ENCODE measurements at places on chromosomes 16 and 17.

- DNase-seq = peak; percentile 94
Observed at GRCh38 chr17:18960803-18961511, 9.0 kb downstream of the SLC5A10 start.

DNA sequence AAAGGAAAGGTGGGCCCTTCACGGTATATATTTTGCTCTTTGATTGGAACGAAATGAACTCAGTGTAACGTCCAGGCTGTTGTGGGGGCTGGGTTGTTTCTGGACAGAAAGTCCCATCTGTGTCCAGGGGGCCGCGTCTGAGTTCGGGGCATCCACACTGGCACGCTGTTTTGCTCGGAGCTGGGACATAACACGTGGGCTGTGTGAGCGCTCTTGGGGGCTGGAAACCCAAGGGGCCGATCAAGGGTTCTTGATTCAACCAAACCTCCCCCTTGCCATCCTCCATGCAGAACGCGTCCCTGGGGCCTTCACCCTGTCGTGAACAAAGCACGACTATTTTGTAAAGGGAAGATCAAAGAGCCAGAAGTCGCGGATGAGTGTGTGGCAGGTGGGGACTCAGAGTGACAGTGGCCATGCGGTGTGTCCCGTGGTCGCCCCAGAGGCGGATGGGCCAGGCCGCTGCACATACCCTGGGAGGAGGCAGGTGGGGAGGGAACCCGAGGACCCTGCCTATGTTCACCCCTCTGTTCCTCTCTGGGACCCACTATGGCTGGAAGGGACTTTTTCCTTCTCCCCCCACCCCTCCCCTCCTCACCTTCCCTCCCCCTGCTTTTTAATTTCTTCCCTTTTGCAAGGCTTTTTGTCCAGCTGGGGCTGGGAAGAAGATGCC is 387.2 kb downstream of the SEC14L1 start:
- no peak for DNase-seq

DNA sequence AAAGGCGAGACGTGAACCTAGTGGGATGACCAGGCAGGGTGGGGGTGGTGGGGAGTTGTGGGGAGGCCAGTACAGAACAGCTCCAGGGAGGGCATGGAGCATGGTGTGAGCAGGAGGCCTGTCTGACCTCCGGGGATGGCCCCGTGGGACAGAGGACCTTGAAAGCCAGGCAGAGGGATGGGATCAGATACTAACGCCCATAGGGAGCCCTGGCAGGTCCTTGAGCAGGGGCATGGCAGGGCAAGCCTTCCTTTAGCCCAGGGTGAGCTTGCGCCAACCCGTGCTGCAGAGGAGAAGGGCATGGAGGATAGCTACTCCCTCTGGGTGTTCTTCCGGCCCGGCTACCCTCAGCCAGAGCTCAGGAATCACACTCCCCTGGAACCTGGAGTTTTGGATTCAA is 35.3 kb downstream of the TMEM235 start:
- DNase-seq = no peak

- DNase-seq = no peak
Observed at GRCh38 chr17:63740464-63741142, 996 bp downstream of the STRADA start.

DNA sequence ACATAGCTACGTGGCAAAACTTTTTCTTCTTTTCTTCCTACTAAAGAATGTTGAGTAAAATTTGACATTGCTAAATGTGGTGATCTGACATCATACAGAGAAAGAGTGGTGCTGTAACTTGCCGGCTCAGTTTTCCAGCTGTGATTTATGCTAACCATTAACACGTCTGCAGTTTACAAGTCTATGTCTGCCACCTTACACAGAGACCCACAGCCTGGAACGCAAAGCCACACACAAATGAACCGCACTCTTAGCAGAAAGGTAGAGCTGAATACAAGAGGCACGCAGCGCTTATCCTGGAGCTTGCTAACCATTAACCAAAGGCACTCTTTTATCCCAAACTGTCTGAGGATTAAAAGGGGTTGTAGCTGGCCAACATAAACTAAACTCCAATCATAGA is 31.9 kb downstream of the CACNG1 start:
- DNase-seq = no peak

GRCh38 chr16:86806838-86807351 is 228.5 kb downstream of the FOXL1 start:
- DNase-seq = peak; percentile 73

DNA sequence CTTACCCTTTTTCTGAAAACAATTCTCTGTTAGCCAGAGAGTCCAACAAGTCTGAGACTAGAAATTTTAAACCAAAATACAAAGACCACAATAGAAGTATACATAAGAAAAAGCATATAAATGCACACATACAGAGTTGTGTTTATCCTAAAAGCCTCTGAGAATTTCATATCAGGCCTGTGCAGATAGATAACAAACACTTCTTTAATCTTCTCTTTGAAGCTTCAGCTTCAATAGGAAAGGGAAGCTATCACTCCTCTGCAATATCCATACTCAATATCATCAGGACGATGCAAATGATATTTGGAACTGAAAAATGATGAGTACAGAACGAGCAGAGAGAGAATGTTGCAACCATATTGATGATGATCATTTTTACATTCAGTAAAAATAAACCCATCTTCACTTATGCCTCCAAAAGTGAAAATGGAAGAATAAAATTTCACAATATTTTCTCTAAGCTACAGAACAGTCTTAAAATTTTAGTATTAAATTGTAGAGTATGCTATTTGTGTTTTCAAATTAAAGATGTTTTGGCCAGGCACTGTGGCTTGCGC is 61.6 kb downstream of the SKAP1 start:
- no peak for DNase-seq

- DNase-seq = no peak
Observed at GRCh38 chr16:53080345-53081031, 25.7 kb downstream of the CHD9 start.

GRCh38 chr17:32936894-32937500 is 9.0 kb downstream of the TMEM98 start:
- DNase-seq = peak; percentile 87

GRCh38 chr17:31674717-31675349 is 184.2 kb downstream of the COPRS start:
- no peak for DNase-seq

GRCh38 chr16:89863741-89864526 is 9.5 kb upstream of the TCF25 start:
- DNase-seq = no peak

GRCh38 chr16:57976331-57976796 is 5.4 kb upstream of the CNGB1 start:
- DNase-seq = no peak

DNA sequence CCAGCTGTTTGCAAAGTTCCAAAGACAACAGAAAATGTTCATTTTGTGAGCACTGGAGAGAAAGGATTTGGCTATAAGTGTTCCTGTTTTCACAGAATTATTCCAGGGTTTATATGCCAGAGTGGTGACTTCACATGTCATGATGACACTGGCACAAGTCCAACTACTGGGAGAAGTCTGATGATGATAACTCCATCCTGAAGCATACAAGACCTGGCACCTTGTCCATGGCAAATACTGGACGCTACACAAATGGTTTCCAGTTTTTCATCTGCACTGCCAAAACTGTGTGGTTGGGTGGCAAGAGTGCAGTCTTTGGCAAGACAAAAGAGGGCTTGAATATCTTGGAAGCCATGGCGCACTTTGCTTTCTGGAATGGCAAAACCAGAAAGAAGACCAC is 385.0 kb downstream of the CDH11 start:
- no peak for DNase-seq

GRCh38 chr17:39763051-39763820 is 25.5 kb downstream of the GRB7 start:
- no peak for DNase-seq

- no peak for DNase-seq
Observed at GRCh38 chr17:247767-248166, 66.3 kb upstream of the DOC2B start.

DNA sequence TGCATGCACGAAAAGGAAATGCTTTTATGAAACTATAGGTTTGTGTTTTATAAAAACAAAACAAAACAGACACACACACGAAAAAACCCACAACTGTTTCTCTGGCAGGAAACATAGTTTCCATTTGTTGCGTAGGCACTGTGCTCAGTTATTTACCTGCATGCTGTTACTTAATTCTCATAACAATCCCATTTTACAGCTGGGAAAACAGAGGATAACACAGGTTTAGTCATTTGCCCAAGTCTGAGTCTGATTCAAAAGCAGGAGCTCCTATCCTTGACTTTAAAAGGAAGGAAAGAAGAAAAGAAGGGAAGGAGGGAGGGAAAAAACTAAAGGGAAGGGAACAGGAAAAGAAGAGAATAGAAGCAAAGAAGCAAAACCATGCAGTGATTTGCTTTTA is 117.4 kb downstream of the DNAH3 start:
- DNase-seq = no peak

GRCh38 chr16:78116946-78117345 is 17.5 kb downstream of the WWOX start:
- no peak for DNase-seq

DNA sequence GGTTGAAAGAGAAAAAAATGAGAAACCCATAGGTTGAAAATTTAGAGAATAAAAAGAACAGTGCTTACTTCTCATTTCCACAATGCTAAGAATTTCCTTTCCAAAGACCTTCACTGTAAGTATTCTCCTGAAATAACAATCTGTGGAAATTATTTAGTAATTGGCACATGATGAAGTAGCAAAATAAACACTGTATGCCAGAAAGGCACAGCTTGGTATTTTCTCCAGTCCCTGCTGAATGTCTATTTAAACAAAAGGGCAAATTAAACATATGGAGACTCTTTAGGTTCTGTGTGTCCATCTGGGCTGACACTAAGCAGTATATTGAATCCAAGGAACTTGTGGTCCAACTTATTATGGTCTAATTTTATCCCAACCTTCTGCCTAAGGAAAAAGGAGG is 46.1 kb downstream of the CHCT1 start:
- no peak for DNase-seq

DNA sequence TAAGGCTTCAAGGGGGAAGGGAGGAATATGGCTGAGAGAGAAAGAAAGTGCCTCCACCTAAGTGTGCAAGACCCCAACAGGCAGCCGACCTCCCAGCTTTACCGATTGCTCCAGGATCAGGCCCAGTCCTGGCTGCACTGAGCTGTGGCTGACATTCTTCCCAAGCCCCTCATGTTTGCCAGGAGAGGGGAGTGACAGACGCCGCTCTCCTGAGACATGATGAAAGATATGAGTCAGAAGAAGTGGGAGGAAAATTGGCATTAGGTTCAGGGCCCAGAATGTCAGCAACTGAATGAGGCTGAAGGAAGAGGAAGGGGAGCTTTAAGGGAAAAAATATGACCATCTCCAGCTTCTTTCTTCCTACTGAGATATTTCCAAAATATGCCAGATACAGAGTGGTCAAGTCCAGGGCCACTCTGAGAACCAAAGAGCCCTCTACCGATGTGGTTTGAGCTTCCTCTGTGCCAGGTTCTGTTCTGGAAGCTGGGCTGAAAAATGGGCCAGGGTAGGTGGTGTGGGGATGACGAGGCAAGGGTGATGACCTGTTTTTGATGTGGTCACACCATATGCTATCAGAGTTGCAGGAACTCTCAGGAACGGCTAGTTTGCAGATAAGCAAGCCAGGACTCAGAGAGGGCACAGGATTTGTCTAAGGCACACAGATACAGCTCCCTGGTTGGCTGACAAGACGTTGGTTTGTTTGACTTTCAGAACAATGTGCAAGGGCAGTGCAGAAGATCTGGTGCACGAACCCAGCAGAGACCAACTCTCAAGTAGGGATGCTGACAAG is 176.7 kb downstream of the SOX9 start:
- no peak for DNase-seq

- no peak for DNase-seq
Observed at GRCh38 chr16:67013233-67013822, 15.6 kb upstream of the CBFB start.

GRCh38 chr16:30663820-30664219 is 5.6 kb downstream of the FBRS start:
- no peak for DNase-seq

GRCh38 chr17:78110363-78111015 is 18.1 kb downstream of the TMC6 start:
- DNase-seq = no peak

GRCh38 chr17:49509588-49509917 is 14.5 kb downstream of the NGFR start:
- DNase-seq = no peak

DNA sequence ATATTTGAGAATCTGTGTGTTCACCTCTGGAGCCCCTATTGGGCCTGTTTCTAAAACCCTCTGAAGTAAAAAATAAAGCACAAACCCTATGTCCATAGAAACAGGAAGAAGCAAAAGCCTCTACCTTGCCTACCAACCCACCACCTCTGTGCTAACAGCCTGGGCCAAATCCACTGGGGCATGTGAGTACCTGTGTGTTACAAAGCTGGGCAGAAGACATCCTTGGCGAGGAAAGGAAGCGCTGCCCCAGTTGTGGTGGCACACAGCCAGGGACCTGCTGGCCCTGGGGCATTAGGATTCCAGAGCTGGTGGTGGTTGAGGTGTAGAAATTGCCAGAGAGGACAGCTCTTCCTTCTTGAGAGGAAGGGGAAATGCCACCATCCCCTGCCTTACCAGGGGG is 30.0 kb downstream of the MYO18A start:
- DNase-seq = no peak

- DNase-seq = no peak
Observed at GRCh38 chr16:4241258-4241927, 487 bp downstream of the SRL start.

DNA sequence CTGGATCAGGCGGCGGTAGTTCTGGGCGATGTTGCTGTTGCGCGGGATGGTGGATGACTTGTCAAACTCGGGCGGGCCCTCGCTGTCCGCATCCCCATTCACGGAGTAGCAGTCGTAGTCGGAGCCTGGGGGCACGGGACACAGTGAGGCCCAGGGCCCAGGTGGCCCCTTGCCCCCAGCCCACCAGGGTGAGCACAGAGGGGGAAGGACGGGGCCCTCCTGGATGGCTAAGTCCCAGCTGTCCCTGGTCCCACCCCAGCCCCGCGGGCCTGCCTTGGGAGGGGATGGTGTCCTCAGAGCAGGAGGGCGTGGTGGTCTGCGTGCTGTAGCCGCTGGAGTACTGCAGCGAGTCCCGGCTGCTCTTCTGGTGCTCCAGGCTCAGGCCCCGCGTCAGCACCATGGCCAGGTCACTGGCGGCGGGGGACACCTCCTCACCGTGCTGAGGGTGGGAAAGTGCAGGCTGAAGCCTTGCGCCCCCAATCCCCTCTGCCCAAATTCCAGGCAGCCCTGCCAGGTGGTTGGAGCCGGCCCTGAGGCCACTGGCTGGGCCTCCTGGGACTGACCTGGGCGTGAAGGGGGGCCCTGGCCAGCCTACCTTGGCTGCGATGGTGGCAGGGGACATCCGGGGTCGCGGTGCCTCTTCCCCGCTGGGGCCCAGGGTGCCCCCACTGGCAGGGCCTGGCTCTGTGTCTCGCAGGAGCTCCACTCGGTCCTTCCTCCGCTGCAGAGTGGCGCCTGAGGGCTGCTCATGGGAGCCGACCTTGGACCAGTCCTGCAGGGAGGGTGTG is 18.2 kb downstream of the IL34 start:
- no peak for DNase-seq

DNA sequence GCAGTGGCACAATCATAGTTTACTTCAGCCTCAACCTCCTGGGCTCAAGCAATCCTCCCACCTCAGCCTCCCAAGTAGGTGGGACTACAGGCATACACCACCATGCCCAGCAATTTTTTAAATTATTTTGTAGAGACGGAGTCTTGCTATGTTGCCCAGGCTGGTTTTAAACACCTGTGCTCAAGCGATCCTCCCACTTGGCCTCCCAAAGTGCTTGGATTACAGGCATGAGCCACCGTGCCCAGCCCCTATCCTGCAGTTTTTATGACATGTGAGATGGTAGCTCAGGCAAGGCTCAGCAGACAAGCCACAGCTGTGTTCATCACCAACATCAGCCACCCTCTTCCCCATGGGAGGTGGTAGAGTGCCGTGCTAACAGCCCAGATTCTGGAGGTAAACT is 46.2 kb upstream of the TNRC6A start:
- DNase-seq = no peak
